ENCODE measurements at places on chromosomes 2 and 18.

DNA sequence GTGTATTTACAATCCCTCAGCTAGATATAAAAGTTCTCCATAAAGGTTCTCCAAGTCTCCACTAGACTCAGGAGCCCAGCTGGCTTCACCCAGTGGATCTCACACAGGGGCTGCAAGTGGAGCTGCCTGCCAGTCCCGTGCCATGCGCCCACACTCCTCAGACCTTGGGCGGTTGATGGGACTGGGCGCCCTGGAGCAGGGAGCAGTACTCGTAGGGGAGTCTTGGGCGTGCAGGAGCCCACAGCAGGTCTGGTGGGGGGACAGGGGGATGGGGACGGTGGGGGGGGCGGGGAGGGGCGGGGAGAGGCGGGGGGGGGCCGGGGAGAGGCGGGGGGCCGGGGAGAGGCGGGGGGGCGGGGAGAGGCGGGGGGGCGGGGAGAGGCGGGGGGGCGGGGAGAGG is 54.7 kb upstream of the RND3 start:
- H3K27me3 ChIP-seq, result no peaks in the 10 kb centered on the region
- no peak overlapping the region for H3K27ac ChIP-seq
- no peaks in the 10 kb centered on the region for H3K36me3 ChIP-seq

DNA sequence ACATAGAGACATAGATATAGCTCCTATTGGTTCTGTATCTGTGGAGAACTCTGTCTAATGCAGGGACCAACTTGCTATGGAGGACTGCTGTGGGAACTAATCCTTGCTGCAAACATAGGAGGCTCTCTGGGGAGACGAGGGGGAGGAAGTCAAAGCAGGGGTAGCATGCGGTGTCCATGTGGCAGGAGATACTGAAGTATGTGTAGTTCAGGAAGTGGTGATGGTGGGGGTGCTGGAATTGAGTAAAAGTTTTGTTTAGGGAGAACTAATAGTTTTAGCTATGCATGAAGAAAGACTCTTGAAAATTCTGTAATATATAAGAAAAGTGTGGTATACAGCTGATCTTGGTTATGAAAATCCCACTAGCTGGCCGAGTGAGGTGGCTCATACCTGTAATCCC is 62.0 kb downstream of the ANKRD44 start:
- peak; percentile 40 for DNase-seq
- no peak overlapping the region for H3K4me3 ChIP-seq
- H3K27ac ChIP-seq, result peak overlapping the region; percentile 27

DNA sequence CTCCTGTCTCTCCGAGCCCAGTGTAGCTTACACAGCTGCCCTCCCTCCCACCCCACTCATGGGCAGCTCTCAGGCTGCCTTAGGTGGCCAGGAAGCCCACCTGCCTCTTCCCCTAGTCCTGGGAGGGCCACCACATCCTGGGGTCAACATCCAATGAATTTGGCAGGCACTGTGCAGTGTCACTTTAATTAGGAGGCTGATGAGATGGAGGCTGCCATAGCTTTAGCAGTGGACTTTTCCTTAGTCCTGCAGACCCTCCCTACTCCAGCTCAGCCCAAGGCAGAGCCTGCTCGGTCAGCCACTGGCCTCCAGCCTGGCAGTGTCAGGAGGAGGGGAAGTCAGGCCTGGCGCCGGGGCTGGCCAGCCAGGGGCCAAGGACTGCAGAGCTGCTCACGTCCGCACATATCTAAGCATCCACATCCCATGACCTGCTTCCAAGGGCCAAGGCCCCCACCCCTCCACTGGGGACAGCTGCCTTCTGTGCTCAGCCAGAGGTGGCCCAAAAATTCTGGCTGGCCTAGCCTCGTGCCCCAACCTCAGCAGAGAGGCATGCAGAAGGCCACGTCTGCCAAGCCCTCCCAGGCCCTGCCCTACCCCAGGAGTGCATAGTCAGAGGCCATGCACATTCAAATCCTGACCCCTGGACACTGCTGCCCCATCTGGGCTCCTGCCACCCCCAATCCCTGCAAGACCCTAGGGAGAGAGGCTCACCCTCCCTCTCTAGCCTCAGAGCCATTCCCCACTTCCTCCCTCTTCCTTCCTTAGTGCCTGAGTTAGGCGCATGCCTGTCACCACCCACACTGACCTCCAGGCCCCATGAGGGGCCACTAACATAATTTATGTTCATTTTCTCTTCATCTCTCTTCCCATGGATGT is 33.1 kb downstream of the ADRA2B start:
- no peak overlapping the region for H3K4me3 ChIP-seq
- DNase-seq, result no peak
- no peak overlapping the region for H3K27ac ChIP-seq
- H3K4me1 ChIP-seq, result no peaks in the 10 kb centered on the region
- no peaks in the 10 kb centered on the region for H3K36me3 ChIP-seq

DNA sequence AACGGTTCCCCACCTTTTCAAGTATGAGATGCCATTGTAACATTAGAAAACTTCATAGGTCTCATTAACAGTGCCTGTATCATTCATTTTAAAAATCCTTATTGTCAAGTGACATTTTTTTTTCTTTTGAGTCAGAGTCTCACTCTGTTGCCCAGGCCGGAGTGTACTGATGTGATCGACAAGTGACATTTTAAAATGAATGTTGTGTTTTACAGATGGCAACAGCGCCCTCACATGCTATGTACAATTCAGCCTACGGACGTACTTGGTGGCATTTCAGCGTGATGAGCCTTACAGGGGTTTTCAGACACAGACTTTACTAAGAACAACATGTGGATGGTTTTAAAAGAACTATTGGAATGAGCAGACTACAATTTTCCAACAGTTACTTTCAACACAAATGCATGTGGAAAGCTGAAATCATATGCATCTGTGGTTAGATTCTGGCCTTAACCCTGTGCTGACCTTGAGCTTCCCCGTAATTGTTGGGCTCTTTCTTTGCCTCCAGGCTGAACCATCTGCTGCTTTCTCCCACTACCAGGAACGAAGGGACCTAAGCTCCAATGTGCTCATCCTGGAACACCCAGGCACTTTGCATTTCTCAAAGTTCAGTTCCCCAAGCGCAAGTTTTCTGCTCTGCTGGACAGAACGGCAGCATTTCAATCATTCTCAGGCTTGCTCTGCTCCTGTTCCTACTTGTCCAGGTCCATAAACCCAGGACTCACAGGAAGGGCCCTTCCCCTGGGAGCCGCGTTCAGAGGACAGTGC is 119.9 kb upstream of the NDUFV2 start:
- no peak overlapping the region for H3K4me3 ChIP-seq
- no peak overlapping the region for H3K27ac ChIP-seq
- DNase-seq, result peak; percentile 29
- peaks cover 2% of the 10 kb centered on the region for H3K27me3 ChIP-seq
- no peaks in the 10 kb centered on the region for H3K36me3 ChIP-seq
- no peaks in the 10 kb centered on the region for H3K4me1 ChIP-seq

- no peak overlapping the region for H3K4me3 ChIP-seq
- no peaks in the 10 kb centered on the region for H3K36me3 ChIP-seq
- DNase-seq, result no peak
- no peak overlapping the region for H3K27ac ChIP-seq
- peaks cover 6% of the 10 kb centered on the region for H3K4me1 ChIP-seq
Observed at GRCh38 chr18:48734460-48734859, 195.6 kb downstream of the CTIF start.

DNA sequence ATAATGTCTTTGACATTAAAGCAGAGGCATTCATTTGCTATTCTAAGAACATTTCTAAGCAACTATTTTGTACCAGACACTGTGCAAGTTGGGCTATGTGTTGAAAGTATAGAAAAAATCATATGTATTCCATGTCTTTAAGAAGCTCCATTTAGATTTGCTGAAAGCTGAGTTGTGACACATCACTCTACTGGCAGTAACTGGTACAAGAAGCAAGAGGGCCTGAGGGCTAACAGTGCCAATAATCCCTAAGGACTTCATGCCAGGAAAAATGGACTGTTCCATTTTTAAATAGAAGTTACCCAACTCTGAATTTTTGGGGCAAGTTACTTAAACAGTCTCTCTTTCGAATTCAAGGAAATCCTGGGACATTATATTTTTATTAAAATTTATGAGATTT is 178.7 kb downstream of the SRBD1 start:
- H3K27ac ChIP-seq, result no peak overlapping the region
- no peak for DNase-seq
- H3K36me3 ChIP-seq, result peaks cover 23% of the 10 kb centered on the region
- no peaks in the 10 kb centered on the region for H3K27me3 ChIP-seq
- H3K4me3 ChIP-seq, result no peak overlapping the region

DNA sequence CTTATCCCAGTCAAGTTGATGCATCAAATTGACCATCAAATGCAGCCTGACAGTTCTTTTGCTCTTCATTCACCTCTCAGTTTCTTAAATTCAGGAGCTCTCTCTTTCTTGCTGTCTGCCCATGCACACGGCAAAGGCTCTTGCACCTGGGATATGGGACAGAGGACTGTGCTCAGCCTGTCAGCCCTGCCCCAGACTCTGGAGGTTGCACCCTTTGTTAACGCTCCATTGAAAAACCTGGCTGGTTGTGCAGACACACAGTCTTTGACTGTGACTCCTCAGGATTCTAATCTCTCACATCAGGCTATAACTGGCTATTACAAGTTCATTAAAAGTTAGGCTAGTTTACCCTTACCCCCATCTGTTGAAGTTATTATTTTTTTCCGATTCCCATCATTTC is 1032.5 kb downstream of the SOCS6 start:
- no peak overlapping the region for H3K4me3 ChIP-seq
- H3K4me1 ChIP-seq, result no peaks in the 10 kb centered on the region
- no peak for DNase-seq

DNA sequence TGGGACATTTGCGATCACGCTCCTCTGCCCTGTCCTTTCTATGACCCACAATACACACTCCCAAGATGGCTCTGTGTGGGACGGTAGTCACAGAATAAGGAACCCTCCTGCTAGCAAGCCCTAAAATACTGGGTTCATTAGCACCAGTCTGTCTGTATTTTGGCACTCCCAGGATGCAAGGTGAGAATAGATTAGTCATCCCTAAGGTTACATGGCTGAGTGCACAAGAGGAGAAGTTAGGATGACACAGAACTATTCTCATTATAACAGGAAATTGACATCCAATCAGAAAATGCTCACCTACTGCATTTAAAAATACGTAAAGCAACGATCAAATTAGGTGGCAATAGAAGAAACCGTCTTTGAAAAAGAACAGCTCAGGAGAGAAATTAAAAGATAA is 590.2 kb downstream of the EPHA4 start:
- no peak overlapping the region for H3K27ac ChIP-seq
- no peak overlapping the region for H3K4me3 ChIP-seq
- H3K4me1 ChIP-seq, result no peaks in the 10 kb centered on the region
- H3K27me3 ChIP-seq, result no peaks in the 10 kb centered on the region
- DNase-seq, result no peak

GRCh38 chr18:22005191-22005841 is 164.1 kb upstream of the GATA6 start:
- H3K4me3 ChIP-seq, result no peak overlapping the region
- H3K4me1 ChIP-seq, result no peaks in the 10 kb centered on the region
- no peak for DNase-seq
- no peaks in the 10 kb centered on the region for H3K27me3 ChIP-seq
- no peak overlapping the region for H3K27ac ChIP-seq

- no peaks in the 10 kb centered on the region for H3K27me3 ChIP-seq
- H3K36me3 ChIP-seq, result no peaks in the 10 kb centered on the region
- no peaks in the 10 kb centered on the region for H3K4me1 ChIP-seq
- DNase-seq, result no peak
- no peak overlapping the region for H3K27ac ChIP-seq
Observed at GRCh38 chr2:4533806-4534205, 830.4 kb downstream of the DCDC2C start.

DNA sequence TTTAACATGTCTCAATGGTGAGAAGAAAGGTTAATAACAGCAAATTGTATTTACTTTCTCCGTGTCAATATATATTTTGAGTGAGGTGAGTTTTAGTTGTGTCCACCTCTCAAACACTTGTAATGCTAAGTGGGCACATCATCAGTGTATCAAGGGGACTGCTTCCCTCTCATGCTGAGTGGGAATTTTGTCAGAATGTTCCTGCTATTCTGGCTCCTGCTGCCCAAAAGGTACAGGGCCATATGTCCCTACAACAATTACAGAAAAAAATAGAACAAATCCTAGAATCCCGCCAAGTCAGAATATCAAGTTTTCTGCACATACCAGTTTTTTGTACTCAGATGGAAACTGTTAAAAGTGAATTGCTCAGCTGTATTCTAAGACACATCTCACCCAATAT is 5.4 kb upstream of the CERKL start:
- H3K4me3 ChIP-seq, result no peak overlapping the region
- no peak for DNase-seq
- H3K4me1 ChIP-seq, result peaks cover under 1% of the 10 kb centered on the region
- no peak overlapping the region for H3K27ac ChIP-seq

- H3K27me3 ChIP-seq, result no peaks in the 10 kb centered on the region
- no peak overlapping the region for H3K4me3 ChIP-seq
- no peak for DNase-seq
- H3K27ac ChIP-seq, result no peak overlapping the region
- H3K36me3 ChIP-seq, result peaks cover 11% of the 10 kb centered on the region
Observed at GRCh38 chr2:3341336-3341735, 36.3 kb downstream of the EIPR1 start.

DNA sequence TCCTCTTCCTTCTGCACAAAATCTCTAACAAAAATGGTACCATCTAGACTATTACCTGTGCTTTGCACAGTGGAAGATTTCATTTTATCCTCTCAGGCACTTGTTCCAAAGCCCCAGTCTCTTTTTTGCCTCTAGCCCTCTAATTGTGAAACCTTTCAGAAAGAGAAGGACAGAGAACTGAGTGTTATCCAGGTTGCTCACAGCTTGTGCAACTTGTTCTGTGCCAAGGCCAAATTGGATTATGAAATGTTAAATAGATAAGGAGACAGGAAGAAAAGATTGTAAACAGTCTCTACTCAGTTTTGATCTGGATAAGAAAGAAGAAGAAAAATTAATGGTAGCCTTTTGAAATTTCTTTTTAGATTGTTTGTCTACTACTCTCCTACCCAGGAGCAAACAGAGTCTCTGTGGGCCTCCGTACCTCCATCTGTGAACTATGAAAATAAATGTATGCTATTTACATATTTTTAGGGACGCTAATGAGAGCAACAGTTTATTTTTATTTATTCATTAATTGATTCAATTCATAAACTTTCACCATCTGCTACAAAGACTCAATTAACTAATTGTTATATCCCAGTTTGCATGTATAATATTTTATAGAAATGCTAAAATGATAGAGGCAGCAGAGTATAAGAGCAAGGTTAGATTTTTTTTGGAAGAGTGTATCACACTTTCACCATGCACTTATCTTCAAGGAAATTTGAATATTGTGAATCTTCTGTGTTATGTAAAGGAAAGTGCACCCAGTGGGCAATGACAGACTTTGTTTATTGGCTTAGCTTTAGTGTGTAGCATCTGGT is 339.0 kb upstream of the ETAA1 start:
- H3K27me3 ChIP-seq, result no peaks in the 10 kb centered on the region
- H3K4me1 ChIP-seq, result no peaks in the 10 kb centered on the region
- no peak for DNase-seq

DNA sequence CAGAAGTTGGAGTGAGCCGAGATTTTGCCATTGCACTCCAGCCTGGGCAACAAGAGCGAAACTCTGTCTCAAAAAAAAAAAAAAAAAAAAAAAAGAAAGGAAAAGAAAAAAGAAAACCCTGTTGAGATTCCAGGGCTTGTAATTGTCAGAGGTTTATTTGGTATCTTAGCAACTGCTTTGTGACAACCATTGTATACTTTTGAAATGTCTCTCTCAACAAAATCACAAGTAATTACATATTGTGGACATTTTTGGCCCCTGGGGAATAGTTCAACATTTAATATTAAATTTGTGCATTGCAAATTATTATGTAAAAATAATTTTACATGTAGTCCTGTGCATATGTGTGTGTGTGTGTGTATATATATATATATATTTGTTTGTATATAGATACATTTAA is 270.8 kb downstream of the GALNT13 start:
- no peaks in the 10 kb centered on the region for H3K27me3 ChIP-seq
- H3K4me1 ChIP-seq, result no peaks in the 10 kb centered on the region
- no peak overlapping the region for H3K4me3 ChIP-seq
- H3K36me3 ChIP-seq, result no peaks in the 10 kb centered on the region
- H3K27ac ChIP-seq, result no peak overlapping the region
- DNase-seq, result no peak

Measured in activated CD4-positive, alpha-beta T cell treated with anti-CD3 and anti-CD28 coated beads, Interleukin-2, amount 10 ng/mL, durations not matched to agents 7 days and 5 days (primary cell).